ENCODE measurements at places on chromosomes 13 and 19. TPM values are rescaled to one million over a fixed set of nuclear protein-coding genes. Genes with fewer than 3 reads are reported as not detected.

Gene TEX101
- total RNA-seq = not detected

Gene BIVM
- 30.4 TPM for total RNA-seq

Gene PCDH20
- total RNA-seq = 30.1 TPM

Gene UNC13A
- 2.4 TPM for total RNA-seq

Gene HIPK4
- total RNA-seq = 0.21 TPM

Gene OVOL3
- total RNA-seq = not detected
